Activated CD4-positive, alpha-beta T cell treated with anti-CD3 and anti-CD28 coated beads for 36 hours (primary cell): ENCODE measurements at places on chromosomes 12 and 14. TPM values are rescaled to one million over a fixed set of nuclear protein-coding genes. Genes with fewer than 3 reads are reported as not detected.

DNA sequence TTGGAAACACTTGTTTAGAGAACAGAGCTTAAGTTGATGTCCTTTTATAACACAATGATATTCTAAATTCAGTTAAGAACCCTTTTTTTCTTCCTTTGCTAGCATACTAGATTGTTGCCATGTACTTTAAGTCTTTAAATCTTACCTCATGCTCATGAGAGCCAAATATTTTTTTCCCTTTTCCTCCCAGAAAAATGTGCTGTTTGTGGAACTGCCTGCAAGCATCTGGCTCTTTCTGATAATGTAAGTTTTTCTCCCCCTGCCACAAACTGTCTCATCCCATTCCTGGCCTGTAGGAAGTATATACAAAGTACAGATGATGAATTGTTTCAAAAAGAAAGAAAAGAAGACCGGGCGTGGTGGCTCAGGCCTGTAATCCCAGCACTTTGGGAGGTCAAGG, 5.3 kb downstream of the RNF212B start:
- no peak for DNase-seq

GRCh38 chr14:99479906-99480869, at the start of gene SETD3:
Gene SETD3 (minus strand): TSS chr14:99480859. CDS start chr14:99465805, 15,054 bp downstream.
- peak; percentile 59 for DNase-seq

- no peak for DNase-seq
Measured at GRCh38 chr12:115228434-115228833, 544.5 kb upstream of the TBX3 start.

GRCh38 chr12:57836442-57837375, 9.8 kb downstream of the CTDSP2 start:
- peak; percentile 68 for DNase-seq

DNA sequence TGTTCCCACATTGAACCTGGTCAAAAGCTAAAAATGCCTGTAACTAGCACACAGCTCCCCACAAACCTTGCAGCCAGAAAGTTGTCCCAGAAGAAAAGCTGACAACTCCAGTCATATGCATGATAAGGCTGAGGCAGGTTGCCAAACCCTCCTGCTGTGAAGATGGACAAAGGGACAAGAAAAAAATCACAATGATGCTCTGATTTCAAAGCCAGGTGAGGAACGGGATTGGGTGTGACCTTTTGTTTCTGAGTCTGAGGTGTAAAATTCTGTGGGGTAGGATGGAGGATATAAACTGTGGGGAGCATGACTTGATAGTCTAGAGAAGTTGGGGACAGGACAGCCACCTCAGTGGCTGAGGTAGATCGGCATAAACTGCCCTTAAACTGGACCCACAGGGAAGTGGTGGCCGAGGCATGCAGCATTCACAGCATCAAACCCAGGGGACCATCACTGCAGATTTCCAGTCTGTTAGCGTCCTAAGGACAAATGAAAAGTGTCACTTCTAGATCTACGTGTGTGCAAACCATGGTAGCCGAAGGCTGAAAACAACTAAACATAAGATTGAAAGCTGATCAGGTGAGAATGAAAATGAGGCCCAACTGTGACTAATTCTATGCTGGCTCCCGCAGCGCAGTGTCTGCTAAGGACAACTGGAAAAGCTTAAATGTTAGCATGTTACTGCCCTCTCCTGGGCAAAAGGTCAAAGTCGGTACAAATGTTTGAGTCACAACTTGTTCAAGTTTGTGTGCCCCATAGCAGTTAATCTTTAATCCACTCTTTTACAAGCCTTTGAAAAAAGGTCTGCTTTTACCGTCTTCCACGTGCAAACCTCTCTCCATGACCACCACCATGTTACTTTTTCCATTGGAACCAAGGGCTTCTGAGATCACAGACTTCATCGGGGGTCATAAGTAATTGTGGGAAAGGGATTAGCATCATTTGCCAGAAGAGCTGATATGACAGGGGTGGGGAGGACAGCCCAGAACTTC, 39.8 kb downstream of the GRIN2B start:
- peak; percentile 46 for DNase-seq

DNA sequence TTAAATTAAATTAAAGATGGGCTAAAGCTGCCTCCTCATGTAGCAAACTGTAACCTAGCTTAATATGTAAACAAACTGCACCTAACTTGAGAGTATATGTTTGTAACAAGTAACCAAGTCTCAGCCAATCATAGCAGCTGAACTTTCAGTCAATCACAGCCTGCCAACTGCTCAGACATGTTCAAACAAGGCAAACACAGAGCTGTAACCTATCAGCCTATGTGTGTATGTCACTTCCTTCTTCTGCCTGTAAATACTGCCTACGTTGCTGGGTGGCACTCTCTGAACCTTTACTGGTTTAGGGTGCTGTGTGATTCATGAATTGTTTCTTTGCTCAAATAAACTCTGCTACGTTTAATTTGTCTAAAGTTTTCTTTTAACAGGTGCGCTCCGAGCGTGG, 2.9 kb downstream of the SERPINA6 start:
- no peak for DNase-seq

DNA sequence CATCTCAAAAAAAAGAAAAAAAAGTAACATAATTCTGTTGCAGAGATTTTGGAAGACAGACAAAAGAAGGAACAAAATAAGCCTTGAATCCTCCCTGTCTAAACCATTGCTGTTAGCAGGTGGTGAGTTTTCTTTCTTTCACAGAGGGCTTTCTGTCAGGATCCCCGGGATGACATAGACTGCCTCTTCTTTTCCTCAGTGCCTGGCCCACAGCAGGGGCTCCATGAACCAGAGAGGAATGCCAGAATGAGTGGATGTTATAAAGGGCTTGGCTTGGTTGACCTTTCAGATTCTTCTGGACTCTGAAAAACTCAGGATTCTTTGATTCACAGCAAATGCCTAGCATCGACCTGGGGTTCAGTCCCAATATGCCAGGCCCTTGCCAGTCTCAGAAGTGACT, 45.8 kb upstream of the CORO1C start:
- DNase-seq: no peak

DNA sequence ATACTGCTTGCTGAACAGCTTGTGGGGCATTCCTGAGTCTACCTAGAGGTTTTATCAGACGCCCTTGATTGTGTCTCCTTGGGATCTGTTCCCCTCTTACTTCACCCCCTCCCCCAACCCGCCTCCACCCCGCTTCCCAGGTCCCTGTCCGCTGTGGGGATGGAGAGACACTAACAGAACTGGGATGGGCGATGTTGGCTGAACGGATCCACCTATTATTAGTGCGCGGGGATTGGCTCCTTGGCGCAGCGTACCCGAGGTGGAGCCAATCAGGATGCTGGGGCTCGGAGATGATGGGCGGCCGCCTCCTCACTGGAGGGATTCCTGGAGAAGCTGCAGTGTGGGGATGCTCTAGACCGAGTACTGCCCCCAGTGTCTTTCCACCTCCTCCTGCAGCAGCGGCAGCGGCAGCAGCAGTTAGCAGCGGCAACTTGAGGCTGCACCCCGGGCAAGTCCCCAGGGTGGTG, at the start of gene SYT1:
Gene SYT1 (plus strand): TSS at position 372 of the 467 bp plus-strand sequence.
- peak; percentile 3 for DNase-seq

DNA sequence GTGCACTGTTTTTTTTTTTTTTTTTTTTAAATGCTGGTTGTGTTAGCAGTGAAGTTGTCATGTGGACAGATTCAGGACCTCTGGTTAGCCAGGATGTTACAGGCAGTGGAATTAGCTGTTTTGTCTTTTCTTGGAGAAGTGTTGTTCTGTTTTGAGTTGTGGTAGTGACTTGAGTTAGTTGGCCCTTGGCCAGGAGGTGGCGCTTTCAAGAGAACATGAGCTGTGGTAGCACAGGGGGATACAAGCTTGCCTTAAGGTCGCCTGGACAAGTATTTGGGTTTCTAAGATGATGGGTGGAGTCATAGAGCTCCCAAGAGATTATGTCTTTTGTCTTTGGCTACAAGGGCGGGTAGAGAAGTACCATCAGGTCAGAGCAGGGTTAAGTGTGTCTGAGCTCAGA, 33.3 kb upstream of the CCDC198 start:
- DNase-seq: peak; percentile 10

DNA sequence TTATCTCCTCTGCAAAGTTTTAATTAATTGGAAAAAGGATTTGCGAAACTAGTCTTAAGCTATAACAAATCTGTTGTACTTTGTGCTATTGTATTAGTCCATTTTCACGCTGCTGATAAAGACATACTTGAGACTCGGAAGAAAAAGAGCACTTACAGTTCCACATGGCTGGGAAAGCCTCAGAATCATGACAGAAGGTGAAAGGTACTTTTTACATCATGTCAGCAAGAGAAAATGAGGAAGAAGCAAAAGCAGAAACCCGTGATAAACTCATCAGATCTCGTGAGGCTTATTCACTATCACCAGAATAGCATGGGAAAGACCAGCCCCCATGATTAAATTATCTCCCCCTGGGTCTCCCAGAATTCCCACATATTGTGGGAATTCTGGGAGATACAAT, 118.1 kb upstream of the PRKD1 start:
- DNase-seq: no peak

DNA sequence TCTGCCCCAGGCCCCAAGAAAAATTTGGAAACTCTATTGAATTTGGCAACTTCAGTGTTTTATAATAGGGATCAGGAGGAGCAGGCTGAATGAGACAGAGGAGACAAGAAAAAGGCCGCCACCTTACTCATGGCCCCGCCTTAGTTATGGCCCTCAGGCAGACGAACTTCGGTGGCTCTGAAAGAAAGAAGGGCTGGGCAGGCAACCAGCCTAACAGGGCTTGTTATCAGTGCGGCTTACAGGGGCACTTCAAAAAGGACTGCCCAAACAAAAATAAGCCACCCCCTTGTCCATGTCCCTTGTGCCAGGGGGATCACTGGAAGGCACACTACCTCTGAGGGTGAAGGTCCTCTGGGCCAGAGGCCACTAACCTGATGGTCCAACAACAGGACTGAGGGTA, 146.3 kb upstream of the ATF7IP start:
- no peak for DNase-seq

GRCh38 chr14:35992816-35993683, 166.9 kb downstream of the BRMS1L start:
- no peak for DNase-seq

DNA sequence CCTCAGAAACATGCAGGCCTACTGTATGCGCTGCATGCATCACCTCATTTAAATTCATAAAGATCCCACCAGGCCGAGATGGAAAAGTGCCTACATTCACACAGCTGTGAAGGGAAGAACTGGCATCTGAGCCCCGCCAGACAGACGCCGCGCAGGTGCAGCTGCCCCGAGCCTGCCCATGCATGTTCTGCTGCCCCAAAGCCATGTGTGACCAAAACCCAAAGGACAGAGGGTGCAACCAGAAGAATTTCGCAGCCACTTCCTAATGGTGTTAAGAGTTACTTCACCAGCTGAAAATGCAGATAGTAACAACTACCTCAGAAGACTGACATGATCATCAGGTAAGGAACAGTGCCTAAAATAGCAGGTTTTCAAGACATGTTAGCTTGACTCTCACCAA, 13.5 kb upstream of the KRT8 start:
- DNase-seq: no peak

DNA sequence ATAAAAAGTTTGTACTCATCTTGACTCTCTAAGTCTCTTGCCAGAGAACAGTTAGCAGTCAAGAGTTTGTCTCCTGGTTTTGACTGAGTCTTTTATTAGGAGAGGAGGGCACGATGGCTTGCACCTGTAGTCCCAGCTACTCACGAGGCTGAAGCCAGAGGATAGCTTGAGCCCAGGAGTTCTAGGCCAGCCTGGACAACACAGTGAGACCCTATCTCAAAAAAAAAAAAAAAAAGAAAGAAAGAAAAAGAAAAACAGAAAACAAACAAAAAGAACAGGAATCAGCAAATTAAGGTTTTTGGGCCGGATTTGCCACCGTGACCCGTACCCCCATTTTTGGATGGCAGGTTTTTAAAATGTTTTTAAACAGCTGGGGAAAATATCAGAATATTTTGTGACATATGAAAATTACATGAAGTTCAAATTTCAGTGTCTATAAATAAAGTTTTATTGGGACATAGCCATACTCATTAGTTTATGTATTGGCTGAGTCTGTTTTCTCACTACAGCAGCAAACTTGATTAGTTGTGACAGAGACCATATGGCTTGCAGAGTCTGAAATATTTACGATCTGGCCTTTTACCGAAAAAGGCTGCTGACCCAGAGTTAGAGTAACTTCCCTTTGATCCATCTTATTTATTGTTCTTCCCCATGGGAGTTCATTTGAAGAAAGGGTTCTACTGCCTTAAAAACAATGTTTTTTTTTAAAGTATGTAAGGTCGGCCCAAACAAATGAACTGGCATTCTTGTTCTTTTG, 31.2 kb downstream of the VEZT start:
- DNase-seq: no peak

DNA sequence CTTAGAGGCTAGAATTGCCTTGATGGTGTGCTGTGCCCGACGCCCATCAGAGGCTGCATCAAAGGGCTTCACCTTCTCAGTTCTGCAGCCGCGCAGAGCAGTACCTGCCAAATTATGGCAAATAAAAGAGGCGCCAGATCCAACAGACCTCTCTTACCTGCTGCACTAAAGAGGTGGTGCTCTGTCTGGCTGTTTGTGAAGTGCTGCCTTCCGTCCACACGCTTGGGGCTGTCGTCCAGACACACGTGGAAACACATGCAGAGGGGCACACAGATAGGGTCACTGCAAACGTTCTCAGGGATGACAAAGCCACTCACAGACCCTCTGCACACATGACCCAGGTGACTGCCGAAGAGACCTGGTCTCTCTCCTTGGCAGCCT, 617.5 kb downstream of the VRK1 start:
- no peak for DNase-seq

DNA sequence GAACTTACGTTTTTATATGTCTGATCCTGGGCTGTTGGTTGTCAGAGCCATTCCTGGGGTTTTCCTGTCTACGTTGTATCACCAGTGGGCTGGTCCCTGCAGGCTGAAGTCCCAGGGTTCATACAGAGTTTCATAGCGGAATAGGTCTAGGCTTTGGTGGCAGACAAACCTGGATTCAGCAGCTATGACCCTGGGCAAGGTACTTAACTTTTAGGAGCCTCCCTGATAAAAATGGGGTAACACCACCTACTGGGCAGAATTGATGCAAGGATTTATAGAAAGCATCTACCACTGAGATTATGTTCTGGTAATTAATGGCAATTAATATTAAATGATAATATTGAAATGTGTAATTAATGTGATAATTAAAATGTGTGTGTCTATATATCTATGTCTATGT, 141.2 kb downstream of the SYNE2 start:
- no peak for DNase-seq

DNA sequence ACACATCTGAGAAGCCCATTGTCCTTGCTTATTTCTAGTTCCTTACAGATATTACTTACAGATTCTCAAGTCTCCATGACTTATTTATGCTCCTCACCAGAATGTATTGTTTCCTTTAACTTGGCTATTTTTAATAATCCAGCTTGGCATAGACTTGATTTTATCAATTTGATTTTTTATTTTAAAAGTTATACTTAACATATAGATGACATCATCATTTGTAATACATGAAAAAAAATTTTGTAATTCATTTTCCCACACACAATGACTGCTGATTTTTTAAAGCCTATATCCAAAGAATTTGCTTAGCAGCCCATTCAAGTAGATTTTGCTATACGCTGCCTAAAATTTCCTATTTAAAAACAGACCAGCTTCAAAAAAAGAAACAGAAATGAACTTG, 39.8 kb downstream of the PTPRR start:
- DNase-seq: no peak

Gene PYGL
- total RNA-seq: 0.67 TPM

Gene RNASE12
- total RNA-seq: not detected

Gene YAF2
- total RNA-seq: 32.8 TPM

Gene DTX1
- 12.0 TPM for total RNA-seq

Gene CCDC197
- total RNA-seq: 0.53 TPM

Gene C12orf60
- total RNA-seq: 2.9 TPM
